Stimulated activated CD8-positive, alpha-beta memory T cell treated with anti-CD3 and anti-CD28 coated beads, Interleukin-15, amount 100 ng/mL, for 48 hours (primary cell): ENCODE measurements at places on chromosomes 4 and X.

DNA sequence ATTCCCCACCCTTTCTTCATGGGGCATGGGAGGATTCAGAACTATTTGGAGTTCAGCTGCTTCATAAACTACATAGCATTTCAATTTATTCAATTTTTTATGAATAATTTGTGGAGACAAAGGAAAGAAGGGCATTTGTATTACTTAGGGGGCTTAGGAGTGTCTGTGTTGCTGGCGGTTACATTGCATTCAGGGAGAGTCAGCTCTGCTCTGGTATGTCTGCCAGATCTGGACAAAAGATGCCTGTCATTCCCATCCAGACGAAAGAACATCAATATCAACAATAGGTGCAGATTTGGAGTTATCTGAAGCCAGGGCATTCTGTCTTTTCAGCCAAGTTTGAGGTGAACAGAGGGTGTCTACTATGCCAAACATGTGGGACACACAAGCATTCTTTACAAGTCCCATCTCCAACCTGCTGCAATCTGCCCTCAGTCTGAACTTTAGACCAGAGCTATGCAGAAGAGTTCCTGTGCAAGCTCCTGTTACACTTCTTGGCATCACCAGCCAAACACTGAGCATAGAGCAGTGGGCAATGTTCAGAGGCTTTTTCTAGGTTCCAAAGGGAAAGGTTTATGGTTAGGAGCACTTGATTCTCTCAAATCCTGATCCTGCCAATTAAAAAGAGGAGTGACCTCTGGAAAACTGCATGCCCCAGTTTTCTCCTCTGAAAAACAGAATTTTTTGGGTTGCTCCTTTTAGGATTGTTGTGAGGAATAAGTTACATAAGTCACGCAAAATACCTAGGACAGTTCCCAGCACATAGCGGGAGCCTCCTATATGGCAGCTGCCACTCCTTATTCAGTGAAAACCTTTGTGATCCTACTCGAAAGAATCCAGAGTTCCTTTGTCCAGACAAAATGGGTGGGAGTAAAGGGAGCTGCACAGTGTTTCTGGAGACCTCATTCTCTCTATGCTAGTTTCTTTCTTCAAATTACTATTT, 719.5 kb upstream of the SLIT2 start:
- DNase-seq = no peak

DNA sequence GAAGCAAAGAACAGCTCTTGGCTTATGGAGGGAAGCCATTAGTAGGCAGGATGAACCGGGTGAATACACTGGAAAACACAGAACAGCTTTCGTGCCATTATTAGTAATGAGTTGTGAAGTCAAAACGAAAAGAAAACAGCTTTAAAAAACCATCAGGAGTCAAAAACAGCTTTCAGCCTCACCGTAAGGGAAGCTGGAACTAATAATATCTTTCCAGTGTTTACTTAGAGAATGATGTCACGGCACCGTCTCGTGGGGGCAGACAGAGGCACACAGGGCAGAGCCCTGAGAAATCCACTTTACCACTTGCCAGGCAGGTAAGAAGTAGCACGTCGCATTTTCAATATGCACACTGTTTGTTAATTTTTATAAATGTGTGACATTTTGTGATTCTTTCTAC, 37.9 kb upstream of the HMX1 start:
- no peak for DNase-seq

DNA sequence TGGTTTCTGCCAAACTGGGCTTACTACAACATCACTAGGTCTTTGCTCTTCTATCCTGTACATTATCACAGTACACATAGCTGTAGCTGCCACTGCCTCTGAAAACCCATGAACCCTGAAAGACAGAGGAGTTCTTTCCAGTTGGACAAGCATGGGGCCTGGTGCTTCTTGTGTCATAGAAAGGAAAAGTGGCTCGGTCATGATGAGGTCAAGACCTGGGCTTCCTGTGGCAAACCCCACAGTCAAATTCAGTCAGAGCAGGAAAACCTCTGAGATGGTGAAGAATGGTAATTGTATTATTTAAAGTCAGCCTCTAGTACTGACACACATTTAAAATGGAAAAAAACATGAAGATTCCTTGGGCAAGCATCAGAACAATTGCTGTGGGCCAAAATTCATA, 133.3 kb upstream of the PRPS2 start:
- DNase-seq = no peak

DNA sequence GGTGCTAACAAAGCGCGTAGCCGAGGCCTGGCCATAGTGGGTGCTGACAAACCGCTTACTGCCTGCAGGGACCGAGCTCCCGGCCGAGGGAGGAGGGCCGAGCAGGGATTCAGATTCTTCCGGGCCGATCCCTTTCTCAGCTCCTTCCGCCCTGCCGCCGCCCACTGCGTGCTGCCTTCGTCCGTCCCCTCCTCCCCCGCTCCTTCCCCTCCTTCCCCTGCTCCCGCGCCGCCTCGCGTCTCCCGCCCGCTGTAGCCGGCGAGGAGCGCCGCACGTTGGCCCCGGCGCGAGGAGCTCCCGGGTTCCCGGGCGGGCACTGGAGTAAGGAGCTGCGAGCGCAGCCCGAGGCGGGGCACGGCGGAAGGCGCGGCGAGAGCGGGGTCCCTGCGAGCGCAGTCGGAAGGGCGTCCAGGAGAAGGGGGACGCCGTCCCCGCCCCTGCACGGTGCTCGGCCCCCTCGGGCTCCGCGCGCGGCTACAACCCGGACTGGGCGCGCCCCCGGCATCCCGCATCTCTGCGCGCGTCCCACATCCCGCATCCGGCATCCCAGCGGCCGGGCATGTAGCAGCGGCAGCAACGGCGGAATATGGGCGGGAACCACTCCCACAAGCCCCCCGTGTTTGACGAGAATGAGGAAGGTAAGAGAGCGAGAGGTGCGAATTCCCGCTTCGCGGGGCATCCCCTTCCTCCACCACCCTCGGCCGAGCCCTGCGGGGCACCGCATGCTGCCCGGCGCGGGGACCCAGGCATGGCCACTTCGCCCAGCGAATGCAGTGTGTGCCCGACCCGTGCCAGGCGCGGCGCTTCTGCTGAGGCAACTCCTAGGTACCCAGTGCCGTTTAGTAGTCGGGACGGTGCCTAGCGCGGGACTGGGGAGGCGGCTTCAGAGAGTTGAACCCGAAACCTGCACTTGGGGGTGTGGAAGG, at the start of gene STK32B:
STK32B (plus strand) TSS at position 203 of the 926 bp plus-strand sequence.
- DNase-seq = peak; percentile 5

- no peak for DNase-seq
These were observed 58.7 kb upstream of the MTM1 start for GRCh38 chrX:150509703-150510102.

- no peak for DNase-seq
These were observed 978.3 kb upstream of the TENM3 start for GRCh38 chr4:181264893-181265292.

DNA sequence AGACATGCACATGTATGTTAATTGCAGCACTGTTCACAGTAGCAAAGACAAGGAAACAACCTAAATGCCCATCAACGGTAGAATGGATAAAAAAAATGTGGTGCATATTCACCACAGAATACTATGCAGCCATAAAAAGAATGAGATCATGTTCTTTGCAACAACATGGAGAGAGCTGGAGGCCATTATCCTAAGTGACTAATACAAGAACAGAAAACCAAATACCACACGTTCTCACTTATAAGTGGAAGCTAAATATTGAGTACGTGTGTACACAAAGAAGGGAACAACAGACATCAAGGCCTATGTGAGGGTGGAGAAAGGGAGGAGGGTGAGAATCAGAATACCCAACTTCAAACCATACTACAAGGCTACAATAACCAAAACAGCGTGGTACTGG, 17.4 kb upstream of the LNX1 start:
- no peak for DNase-seq

GRCh38 chr4:128484896-128485295, 197.3 kb upstream of the PGRMC2 start:
- no peak for DNase-seq

GRCh38 chr4:21134994-21135393, 434.7 kb downstream of the PACRGL start:
- no peak for DNase-seq

- no peak for DNase-seq
These were observed 240.5 kb downstream of the MAML3 start for GRCh38 chr4:139913398-139913990.

GRCh38 chrX:23331701-23332100, 2.9 kb upstream of the PTCHD1 start:
- no peak for DNase-seq

DNA sequence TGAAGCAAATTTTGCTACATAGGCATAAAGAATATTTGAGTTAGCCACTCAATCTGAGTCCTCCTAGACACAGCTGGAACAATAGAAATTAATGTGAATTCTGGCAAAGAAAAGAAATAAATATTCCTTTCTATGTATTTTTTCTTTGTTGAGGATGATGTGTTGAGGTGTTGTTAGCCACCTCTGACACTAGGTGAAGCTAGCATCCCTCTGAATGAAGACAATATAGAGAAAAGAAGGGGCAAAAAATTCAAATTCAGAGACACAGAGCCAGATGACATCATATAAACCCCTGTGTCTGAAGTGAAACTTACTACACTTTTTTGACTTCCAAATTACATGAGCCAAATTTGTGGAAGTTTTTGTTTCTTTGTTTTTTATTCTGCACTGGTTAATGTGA, 34.6 kb upstream of the TMPRSS11D start:
- no peak for DNase-seq

- no peak for DNase-seq
These were observed 20.2 kb downstream of the TMEM31 start for GRCh38 chrX:103730796-103731493.

DNA sequence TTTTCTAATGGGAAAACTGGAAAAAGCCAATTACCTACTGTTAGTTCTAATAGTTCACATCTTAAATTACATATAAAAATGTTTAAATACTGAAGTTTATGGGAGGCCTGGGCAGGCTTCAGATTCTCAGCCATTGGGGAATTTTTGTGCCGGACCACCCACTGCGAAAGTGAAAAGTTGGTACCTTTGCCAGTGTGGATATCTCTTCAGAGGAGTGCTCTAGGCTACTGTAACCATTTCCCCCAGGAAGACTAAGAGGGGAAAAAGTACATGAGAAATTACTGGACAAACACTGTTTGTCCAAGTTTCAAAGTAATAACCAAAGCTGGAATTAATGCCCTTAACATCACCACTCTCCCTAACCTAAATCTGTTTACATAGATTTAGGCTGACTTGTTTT, 20.8 kb downstream of the PITX2 start:
- DNase-seq = no peak

- no peak for DNase-seq
These were observed 202.1 kb downstream of the PRDM5 start for GRCh38 chr4:120720354-120720934.

DNA sequence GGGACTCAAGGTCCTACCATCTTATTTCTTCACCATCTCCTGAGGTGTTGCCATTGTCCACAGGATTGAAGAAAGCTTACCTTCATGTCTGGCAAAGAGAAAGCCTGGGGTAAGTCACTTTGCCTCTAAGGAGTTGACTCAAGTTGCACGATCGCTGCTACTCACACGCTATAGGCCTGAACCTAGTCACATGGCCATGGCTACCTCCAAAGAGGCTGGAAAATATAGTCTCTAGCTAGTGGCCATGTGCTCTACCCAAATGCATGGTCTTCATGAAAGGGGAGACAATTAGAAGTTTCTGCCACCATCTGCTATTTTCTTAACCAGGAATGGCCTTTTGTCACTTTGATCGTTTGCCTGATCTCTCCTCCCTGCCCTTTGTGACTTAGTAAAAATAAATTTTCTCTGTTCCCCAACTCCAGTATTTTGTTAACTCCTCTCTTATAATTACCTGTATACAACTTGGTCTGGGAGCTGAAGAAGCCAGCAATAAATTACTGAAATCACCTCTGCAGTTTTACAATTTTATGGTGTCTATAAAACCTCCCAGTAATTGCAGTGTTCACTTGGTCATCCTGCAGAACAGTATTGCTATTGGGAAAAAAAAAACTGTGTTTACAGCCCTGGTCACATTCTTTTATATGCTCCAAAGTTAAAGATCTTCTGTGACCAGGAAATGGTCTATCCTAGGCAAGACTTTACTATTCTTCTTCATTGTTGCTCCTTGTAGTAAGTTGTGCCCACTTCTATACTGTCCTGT, 126.7 kb upstream of the TSPAN5 start:
- no peak for DNase-seq

DNA sequence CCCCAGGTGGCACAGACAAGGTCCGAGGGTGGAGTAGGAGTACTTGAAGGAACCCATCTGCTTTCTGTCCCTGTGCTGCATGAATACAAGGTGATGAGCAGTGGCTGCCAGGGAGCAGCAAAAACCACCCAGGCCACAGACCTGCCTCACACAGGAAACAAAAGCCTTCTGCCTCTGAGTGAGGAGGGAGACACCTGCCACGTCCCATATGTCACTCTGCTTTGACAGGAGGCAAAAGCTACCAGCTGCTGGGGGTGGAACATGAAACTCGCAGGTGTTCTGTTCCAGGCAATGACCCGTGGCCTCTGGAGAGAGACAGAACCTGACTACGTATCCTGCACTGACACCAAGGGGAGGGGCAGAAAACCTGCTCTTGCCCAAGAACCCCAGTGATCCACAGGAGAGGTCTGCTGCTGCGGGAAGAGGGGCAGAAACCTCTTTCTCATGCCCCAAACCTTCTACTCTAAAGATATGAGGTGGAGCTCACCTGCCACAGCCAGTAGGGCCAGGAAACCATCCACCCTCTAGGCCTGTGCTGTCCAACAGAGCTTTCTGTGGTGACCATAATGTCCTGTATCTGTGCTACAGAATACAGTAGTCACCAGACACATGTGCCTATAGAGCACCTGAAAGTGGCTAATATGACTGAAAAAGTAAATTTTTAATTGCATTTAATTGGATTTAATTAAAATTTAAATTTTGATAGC, 172.9 kb downstream of the PRDM5 start:
- no peak for DNase-seq

GRCh38 chrX:39253551-39253950, 452.3 kb downstream of the MID1IP1 start:
- DNase-seq = no peak

DNA sequence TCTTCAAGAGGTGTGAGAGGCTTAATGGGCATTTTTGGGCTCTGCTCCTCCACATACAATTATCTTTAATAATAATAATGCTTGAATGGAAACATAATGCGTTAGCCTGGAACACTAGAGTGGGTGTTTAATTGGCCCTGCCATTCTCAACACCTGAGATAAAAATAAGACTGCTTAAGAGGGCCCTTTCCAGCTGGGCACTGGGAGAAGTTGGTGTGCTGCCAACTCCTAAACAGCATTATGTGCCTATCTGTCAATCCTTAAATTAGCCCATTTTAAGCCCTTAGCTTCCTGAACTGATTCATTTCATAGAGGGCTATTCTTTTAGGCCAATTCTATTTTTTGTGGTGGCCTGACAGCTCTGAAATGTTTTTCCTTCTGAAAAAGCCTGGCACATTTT, 211.1 kb upstream of the ZIC3 start:
- no peak for DNase-seq

- DNase-seq = no peak
These were observed 32.8 kb downstream of the CLDN2 start for GRCh38 chrX:106952988-106953387.

GRCh38 chrX:132227383-132228112, 8.3 kb upstream of the RAP2C start:
- no peak for DNase-seq

- no peak for DNase-seq
These were observed 286.5 kb downstream of the STK32B start for GRCh38 chr4:5337731-5338130.
